ENCODE measurements at places on chromosomes 6 and 20. TPM values are rescaled to one million over a fixed set of nuclear protein-coding genes. Genes with fewer than 3 reads are reported as not detected.

DNA sequence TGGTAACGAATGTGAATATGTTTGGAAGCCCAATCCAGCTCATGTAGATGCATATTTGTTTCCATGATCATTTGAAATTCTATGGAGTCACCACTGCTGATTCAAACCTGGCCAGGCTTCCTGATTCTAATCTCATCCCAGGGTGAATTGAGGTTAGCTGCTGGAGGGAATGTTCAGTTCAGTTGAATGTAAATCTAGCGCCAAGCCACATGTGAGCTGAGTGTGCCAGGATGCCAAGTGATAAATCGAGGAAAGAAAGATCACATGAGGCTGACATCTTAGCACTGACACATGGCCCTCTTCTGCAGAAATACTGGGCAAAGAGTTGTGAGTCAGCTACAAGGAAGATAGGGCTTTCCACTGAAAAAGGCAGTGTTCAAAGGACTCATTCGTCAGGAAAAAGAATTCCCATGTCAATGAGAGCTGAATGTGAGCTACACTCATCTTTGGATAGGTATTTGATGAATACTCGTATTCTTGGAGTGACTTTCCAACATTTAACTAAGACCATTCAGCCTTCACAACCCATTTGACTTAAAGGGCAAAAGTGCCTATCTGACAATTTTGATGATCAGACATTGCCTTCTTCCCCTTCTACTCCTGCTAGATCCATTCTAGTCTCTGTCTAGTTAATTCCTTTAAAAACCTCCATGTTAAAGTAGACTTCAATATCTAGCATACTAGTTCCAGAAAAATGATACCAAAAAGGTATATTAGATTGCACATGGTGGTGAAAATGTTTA, 172.1 kb downstream of the MTFR2 start:
- DNase-seq, result no peak

- no peak for DNase-seq
Observed at GRCh38 chr6:166408936-166409755, 26.4 kb upstream of the MPC1 start.

- no peak for DNase-seq
Observed at GRCh38 chr20:37846573-37846972, 56.4 kb upstream of the VSTM2L start.

GRCh38 chr6:67775333-67775732, 859.7 kb upstream of the ADGRB3 start:
- DNase-seq, result no peak

The TINAG gene
- not detected for total RNA-seq
